ENCODE measurements at places on chromosomes 4 and X.

GRCh38 chr4:99855678-99856077 lies 38.5 kb downstream of the LAMTOR3 start:
- DNase-seq: peak; percentile 77

GRCh38 chr4:8132400-8132799 lies 26.2 kb downstream of the ABLIM2 start:
- no peak for DNase-seq

GRCh38 chr4:156971676-156972378 lies at the start of gene PDGFC:
PDGFC (minus strand) TSS chr4:156971799; CDS start chr4:156970903, 896 bp downstream.
- peak; percentile 53 for DNase-seq

- DNase-seq: no peak
These were observed 90.8 kb downstream of the NHSL2 start for GRCh38 chrX:72001471-72001870.

- no peak for DNase-seq
These were observed 118.5 kb downstream of the RBM47 start for GRCh38 chr4:40511036-40511614.

DNA sequence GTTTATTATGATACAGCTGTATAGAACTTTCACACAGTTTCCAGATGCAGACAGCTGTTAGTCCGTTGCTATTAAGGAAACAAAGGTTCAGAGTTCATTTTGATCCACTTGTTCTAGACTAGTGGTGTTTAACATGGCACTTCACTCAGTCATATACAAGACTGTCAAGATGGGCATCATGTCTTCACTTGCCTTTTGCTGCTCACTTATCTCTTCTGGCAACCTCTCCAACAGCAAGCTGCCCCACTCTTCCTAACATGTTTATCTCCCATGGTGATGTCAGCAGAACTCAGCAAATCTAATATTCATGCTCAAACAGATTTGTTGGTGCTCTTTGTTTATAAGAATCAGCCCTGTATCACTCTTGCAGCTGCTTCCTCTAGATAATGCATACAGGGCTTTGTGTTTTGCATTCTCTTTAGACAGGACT lies 236.2 kb upstream of the HAND2 start:
- no peak for DNase-seq

- DNase-seq: no peak
These were observed 38.7 kb downstream of the RAI2 start for GRCh38 chrX:17822351-17822750.

GRCh38 chrX:148047200-148047599 lies 66.1 kb downstream of the FMR1NB start:
- DNase-seq: no peak

- peak; percentile 3 for DNase-seq
These were observed 107.4 kb downstream of the DDIT4L start for GRCh38 chr4:100082852-100083251.

- no peak for DNase-seq
These were observed 75.0 kb downstream of the MAMLD1 start for GRCh38 chrX:150438165-150438564.

DNA sequence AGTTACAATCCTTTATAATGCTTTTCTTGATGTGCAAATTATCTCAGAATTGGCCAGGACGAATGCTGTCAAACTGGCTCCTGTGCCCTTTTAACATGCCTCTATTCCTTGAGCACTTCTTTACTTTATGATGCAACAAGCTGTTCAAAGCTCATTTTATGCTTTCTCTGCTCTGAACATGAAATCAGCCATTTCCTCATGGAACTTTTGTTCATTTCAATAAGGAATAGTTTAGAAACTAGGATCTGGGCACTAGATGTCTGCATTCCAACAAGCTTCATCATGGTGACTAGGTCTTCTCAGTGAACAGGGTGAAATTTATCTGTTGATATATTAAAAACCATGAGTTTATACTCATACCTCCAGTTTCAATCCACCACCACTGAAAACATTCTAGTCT lies 87.3 kb upstream of the TEX13A start:
- DNase-seq: no peak

GRCh38 chr4:97457253-97457652 lies 686.0 kb downstream of the STPG2 start:
- DNase-seq: no peak

DNA sequence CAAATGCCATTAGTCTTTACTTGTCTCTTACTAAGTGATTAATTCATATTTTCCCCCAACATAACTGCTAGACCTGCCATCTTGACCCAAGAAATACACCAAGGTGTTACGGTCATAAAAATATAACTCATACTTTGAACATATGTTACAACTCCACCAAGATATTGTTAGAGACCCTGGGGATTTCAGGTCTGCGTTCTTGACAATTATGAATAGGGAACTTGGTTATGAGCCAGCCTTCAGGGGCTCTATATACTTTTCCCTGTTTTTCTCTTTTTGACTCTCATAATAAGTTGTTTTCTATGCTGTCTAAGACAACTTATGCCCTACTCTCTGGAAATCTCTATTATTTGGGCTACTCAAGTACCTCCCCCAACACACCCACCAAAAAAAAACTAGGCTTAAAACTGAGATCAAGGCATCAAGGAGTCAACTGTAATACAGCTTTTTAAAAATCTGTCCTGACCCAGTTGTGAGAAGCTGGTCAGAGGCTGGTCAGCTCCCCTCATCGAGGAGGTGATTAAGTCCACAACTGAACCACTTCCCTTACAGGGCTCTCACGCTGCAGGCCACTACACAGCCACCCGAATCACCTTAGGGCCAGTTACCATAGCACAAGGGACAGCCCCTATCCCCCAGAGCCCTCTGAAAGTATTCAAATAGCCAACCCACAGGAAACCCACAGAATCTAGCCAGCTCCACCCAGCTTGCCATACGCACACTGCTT lies 10.5 kb upstream of the TLR3 start:
- no peak for DNase-seq

DNA sequence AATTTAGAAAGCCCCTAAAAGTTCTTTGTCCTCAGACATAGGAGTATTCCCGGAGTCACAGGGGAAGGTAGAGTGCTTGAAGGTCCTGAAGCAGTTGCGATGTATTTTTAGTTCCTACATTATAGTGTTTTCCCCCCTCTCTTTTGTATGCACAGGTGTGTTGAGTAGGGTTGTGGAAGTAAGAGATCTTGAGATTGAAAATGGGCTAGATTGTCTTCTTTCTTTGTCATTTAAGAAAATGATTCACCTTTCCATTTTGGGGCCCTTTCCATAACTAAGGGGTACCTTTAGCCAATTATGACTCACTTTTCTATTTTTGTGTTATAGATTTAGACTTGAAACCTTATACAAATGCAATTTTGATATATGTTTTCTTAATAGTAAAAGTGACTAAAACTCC lies 75.8 kb upstream of the AFF2 start:
- no peak for DNase-seq

DNA sequence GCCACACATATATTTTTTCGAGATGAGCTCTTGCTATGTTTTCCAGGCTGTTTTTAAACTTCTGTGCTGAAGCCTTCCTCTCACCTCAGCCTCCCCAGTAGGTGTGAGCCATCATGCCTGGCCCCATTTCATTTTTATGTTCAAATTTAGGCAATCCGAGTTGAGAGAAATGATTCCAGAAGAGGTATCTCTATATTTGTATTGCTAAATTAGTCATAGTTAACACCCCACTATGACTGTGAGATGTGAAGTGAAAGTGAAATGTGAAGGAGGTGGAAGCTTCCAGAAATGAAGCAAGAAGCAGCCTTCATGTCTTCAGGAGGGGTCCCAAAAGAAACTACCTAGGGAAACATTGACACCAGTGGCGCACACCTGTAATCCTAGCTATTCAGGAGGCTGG lies 17.7 kb downstream of the APELA start:
- no peak for DNase-seq

DNA sequence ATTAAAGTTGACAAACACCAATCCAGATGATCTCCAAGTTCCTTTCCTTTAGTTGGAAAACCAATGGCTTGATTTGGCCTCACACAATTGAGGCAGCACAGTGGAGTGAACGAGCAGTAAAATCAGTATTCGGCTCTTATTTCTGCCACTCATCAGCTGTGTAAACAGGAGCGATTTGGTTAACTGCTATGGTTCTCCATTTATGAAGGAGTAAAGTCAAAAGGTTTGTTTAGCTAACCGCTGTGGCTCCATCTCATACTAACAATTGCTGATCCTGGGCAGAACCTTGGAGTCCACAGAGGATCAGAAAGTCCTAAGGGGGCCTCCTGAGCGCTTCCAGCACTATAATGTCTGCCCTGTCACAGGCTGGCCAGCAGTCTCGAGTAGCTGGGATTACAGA lies 54.5 kb upstream of the EXOC1L start:
- DNase-seq: no peak

DNA sequence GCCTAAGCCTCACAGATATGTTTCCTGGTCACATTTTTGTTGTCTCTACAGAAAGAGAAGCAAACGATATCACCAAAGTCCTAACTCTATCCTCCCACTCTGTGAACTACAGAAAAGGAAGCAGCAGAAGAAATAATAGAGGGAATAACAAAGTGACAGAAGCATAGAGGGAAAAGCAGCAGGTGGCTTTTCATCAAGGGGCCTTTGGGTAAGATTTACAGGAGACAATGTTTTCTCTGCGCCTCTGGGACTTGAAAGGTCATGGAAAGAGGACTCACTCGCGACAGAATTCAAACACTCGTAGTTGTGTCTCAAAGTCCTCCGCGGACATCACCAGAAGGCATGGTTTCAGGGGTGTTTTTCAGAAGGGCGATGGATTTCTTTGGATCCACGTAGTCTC lies 66.1 kb downstream of the SORBS2 start:
- no peak for DNase-seq

- DNase-seq: peak; percentile 23
These were observed 37.9 kb downstream of the ACOX3 start for GRCh38 chr4:8402640-8403039.

DNA sequence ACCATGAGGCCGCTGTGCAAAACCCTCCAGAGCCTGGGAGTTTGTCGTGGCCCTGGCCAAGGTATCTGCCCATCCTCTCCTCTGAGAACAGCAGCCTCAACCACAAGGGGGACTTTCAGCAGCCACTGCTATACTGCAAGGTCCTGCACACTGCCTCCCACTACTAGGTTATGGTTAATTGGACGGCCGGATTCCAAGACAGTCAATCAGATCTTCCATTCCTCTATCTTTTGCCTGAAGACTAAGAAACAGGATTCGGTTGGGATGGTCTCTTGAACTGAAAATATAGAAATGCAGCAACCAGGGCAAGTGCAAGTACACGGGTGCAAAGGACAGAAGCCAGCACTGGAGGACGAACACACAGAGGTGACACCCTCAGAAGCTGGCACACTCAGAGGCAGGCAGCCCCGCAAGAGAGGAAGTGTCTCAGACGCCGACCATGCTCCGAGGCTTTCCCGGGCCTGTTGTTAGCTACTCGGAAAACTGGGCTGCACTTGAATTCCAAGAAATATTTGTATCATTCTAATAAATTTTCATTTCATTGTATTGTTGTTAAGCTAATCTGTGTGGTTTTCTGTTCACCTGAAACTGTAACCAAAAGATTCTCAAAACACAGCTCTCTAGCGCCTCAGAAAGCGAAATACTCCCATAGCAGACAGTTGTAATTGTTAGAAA lies 63.3 kb downstream of the AFAP1 start:
- DNase-seq: no peak

DNA sequence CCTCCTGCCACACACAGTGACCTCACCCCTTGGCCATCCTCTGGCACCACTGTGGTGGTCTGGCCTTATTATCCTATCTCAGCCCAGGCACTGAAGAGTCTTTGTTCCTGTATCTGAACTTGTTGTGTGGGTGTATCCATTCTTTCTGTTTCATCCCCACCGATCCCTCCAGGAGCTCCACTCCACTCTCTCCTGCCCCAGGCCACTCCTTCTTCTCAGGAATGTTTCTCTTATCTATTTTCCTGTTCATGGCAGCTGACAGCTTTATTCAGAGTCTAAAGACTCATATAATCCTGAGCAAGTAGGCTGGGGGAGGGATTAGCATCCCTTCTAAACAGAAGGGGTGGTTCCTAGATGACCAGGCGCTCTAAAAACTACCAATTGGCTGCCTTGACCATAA lies 150.0 kb downstream of the ANAPC10 start:
- no peak for DNase-seq

DNA sequence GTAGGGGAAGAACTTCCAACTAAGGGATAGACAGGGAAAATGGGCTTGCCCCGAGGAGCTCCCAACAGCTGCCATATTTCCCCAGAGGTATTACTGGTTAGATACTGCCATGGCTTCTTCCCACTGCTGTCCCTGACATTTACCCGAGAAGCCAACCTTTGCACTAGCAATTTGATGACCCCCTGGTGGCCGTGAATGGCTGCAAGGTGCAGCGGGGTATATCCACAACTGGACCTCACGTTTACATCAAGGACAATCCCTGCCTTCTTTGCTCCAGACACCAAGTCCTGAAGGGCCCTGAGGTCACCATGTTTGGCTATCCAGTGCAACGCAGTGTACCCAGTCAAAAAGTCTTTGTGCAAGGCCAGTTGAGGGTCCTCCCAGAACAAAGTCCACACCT lies 2.3 kb downstream of the SOWAHB start:
- no peak for DNase-seq

- DNase-seq: no peak
These were observed 940 bp upstream of the DCTD start for GRCh38 chr4:182918044-182918607.

DNA sequence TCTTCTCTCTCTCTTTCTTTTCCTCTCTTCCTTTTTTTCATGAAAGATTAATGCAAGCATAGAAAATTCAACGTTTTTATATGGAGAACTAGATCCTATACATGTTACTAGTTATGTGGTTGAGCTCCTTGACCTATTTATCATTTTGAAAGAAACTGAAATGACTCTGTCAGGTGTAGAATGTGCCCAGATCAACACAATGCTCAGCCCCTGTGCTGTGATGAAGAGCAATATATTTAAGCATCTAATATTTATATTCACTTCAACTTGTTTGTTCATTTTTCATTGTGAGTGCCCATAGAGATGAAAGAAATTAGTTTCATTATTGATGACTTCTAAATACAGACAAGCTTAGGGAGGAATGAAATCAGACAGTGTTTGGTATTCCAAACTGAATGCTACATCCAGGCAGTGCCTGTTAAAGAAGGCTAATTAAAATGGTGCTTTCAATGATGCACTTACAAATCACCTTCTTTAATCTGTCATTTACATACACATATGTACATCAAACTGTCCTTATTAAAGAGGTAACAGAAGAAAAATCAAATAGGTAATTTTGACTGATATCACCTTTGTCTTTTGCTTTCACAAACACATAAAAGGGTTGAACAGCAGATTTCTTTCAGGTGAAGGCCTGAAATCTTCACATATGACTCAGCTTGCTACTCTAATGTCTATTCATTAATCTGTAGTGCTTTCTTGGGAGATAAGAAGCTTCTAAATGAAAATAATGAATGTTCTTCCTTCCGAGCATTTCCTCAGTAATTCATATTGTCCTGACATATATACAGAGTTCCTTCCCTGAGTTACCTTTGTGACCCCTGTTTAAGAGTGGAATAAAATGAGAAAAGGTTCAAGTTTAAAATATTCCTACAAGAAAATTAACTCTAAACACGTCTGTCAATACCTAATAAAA lies 915.9 kb downstream of the PDHA2 start:
- DNase-seq: no peak

- peak; percentile 97 for DNase-seq
These were observed 68.7 kb downstream of the MGST2 start for GRCh38 chr4:139734201-139734874.
